Pons (tissue), 1 donor: ENCODE measurements at places on chromosomes 5 and 9.

DNA sequence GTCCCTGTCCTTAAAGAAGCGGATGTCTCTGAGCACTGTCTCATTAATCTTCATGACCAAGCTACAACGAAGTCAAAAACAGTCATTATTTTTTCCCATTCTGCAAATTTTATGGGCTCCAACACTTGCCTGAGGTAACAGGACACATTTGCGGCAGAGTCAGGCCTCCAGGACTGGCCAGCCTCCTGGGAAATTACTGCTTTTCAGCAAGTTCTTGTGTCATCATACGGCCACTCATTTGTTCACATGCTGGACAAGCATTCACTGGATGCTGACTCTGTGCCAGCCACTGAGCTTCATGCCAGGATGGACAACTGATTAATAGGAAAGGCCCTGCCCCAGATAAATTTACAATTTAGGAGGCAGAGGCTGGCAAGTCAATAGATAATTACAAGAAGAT is 305.7 kb downstream of the ACTL7B start:
- DNase-seq: no peak

- DNase-seq: no peak
Measured at GRCh38 chr5:166262395-166262794, 2029.0 kb upstream of the WWC1 start.

DNA sequence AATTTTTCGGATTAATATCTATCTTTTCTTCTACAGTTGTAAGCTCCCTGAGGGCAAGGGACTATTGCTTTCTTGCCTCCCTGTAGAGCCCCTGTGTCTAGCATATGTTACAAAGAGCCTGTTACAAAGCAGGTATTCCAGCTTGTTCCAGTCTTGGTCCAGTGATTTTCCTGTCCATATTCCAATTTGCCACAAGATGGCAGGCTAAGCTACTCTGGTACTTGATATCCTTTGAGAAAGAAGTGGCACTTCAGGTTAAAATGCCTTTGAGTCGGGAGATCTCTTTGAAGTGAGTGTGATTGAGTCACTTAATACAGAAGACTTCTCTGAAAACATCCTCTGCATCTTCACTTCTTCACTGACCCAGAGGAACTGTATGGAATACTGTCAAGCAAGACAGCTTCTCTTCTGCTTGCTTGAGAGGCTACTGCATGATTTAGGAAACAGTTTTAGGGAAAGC is 24.5 kb downstream of the CAVIN4 start:
- DNase-seq: peak; percentile 81

DNA sequence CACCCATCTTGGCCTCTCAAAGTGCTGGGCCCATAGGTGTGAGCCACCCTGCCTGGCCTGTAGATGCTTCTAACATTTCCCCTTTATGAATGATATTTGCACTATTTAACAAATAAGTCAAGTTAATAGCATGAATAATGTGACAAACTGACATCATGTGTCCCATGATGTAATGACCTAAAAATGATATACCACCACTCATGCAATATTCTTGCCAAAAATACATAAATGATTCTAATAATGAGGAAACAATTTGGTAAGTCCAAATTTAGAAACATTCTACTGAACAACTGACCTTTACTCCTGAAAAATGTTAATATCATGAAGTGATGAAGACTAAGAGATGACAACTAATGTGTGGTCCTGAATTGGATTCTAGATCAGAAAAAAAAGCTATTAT is 33.5 kb upstream of the TRIM14 start:
- no peak for DNase-seq

DNA sequence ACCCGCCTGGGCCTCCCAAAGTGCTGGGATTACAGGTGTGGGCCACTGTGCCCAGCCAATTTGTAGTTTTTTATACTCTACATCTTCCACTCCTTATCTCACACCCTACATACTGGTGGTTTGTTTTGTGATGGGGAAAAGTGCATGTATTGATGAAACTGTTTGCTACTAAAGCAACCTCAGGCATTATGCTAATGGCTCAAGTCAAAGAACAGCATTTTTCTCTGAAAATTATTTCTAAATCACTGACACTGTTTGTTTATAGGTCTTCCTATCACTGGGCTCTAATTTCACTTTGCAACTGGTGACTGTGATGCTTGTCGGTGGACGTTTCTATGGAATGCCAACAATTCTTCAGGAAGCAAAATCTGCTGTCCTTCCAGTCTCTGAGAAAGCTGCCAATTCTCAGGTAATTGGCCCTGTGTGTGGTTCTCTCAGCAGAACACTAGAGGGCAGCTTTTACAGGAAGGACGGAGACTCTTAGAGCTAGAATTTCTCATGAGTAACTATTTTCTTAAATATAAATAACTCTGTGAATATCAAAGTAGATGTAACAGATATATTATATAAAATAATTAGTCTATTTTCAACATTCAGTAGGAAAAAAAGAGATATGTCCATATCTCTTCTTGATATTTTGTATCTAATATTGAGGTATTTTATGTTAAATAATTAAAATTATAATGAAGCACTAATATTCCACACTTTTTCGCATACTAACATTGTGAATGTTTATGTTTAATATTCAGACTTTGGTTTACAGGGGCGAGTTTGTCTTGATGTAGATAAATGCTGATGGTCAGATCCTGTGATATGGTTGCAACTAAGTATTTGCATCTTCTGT is 244.1 kb downstream of the ADGRV1 start:
- peak; percentile 15 for DNase-seq

- no peak for DNase-seq
Measured at GRCh38 chr9:31790720-31791119, 593.7 kb upstream of the ACO1 start.

DNA sequence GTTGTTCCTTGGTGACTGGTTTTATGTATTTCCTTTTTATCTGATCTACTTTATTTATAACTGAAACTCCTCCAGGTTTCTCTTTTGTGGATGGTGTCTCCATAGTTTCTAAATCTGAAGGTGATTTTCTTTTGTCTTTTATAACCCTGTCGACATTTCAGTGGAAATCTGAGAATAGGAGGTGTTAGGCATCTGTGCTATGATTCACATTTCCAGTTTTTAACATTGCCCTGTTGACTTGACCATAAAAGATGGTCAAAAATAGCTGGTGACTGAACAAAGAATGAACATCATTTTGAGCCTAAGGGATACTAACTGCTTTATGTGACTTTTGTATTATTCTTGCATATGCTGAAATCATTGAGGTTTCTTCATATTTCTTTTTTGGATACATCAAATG is 190.5 kb downstream of the PCSK1 start:
- no peak for DNase-seq

DNA sequence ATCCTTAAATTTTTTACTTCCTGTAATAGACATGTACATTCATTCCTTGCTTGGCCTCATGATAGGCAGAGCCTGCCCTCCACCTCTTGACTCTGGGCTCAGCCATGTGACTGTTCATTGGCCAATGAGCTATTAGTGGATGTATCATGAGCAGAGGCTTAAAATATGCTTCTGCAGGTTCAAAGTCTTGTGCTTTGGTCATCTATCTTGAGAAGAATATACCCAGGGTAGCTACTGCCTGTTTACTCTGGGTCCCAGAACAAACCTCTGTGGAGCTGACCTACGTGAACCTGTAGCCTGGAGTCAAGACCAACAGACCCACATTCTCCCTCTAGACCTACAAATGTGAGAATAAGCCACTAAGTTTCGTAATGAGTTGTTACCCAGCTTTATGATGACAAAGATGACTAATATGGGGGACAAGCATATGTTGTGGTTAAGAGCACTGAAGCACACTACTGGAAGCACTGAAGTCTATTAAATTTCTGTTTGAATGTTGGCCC is 244.4 kb downstream of the MAST4 start:
- no peak for DNase-seq

- no peak for DNase-seq
Measured at GRCh38 chr9:135962696-135963307, 1.6 kb upstream of the UBAC1 start.

GRCh38 chr5:108660291-108660690 is 87.4 kb upstream of the FER start:
- DNase-seq: no peak

GRCh38 chr5:72191404-72191803 is 84.1 kb downstream of the MAP1B start:
- DNase-seq: no peak

DNA sequence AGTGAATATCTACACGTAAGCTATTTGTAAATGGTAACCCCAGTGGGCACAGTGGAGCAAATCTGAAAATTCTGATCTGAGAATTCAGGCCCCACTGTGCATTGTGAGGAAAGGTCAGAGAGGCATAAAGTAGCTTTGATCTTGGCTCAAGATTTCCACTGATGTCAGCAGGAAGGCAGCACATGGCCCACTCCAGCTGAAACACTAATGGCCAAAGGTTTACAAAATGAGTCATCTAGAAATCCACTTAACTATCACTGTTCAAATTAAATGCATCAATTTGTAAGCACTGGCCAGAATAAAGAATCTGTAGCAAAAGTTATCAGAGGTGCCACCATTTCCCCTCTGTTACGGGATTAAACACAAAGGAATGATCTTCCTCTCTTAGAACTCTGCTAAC is 191.6 kb downstream of the C9orf152 start:
- no peak for DNase-seq

DNA sequence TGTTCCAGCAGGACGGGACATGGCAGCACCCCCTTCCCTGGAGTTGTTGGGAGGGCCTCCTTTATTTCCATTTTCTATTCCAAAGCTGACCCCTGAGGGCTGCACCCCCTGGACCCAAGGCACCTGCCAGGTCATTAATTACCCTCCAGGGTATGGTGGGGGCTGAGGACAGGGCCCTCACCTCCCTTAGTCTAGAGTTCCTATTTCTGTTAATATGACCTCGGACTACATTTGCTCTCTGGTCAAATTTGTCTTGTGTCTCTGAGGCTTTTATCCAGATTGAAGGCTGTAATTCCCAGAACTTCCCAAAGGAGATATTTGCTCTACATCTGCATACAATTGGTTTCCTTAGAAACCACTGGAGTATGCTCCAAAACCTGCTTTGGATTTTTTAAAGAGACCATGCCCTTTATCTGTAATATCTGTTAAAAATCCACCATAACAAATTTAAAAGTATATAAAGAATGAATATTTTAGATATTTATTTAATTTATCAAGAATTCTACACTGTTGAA is 16.8 kb downstream of the PHF2 start:
- DNase-seq: no peak

DNA sequence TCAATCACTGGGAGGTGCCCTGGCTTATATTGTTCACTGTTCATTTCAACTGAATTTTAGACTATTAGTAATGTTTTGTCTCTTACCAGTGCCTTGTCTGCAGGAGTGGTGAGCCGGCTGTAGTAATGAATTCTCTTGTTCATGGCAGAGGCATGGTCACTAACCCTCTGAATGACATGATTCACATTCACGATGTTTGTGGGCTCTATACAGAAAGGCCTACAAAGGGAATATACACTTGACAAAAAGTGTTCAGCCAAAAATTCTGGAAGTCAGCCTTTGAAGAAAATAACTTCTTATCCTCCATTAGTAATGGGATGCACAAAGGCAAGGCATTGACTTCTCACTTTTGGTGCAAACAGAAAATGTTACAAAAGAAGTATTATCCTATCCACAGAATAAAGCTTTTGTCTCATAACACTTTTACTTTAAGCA is 39.6 kb downstream of the SLC38A9 start:
- DNase-seq: peak; percentile 90

GRCh38 chr9:2288309-2288708 is 273.2 kb downstream of the SMARCA2 start:
- no peak for DNase-seq

DNA sequence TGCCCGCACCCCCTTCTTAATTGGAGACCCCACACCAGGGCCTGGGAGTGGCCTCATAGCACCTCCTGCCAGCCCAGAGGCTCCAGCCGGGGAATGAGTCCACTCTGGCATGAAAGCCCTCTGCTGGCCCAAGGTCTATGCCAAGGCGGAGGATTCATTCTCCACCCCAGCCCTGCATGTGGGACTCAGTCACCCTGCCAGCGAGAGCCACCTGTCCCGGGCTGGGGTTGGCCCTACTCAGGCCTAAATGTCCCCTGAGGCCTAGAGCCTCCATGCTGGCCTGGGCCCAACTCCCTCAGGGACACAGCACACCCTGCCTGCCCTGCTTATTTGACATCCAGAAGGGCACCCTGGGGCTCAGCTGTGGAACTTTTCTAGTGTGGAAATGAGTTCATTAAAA is 1.0 kb upstream of the RAPGEF1 start:
- no peak for DNase-seq

DNA sequence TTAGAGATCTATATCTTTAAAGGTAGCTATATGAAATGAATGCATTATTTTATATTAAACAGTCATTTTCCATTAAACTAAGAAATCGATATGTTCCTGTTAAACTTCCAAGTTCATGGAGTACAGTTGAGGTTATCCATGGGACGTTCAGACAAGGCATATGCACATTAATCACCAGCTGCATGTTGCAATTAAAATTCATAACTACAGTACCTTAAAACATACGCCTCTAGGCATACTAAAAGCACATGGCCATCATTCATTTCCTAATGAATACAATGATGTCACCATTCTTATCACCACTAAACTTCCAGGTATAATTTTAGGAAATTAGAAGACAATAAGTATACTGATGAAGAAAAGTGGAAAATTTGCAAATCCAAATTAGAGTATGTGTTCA is 174.3 kb downstream of the CDH12 start:
- DNase-seq: no peak

DNA sequence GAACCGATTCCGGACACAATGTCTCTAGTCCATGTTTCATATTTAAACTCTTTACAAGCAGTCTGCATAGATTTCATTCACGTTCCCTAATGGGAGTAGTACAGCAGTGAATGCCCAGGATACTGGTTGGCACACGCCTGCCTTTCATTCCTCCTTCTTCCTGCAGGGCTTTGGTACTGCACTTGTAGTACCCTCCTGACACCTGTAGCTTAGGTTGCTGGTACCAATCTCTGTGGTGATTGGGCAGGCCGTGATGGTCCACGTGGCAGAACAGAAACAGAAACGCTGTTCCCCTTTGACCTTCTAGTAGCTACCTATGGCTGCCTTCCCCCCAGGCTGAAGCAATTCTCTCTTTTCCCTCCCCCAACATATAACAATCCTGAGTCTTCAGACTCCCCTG is 107.3 kb upstream of the MEGF10 start:
- DNase-seq: no peak

- DNase-seq: no peak
Measured at GRCh38 chr9:137031904-137032640, at the start of gene FUT7. Gene FUT7 (minus strand): TSS chr9:137032088. CDS start chr9:137031991, 97 bp downstream.
